ENCODE measurements at places on chromosomes 4 and X. TPM values are rescaled to one million over a fixed set of nuclear protein-coding genes. Genes with fewer than 3 reads are reported as not detected.

Gene MTNR1A
- not detected for total RNA-seq

Gene PLS3
- not detected for total RNA-seq

Gene PDCL2
- total RNA-seq: not detected

Gene AWAT2
- total RNA-seq: not detected

Gene CENPVL1
- total RNA-seq: not detected

Gene GPC4
- not detected for total RNA-seq

Gene ATP6AP1
- 43.0 TPM for total RNA-seq

Gene UGT2B11
- not detected for total RNA-seq

Gene GUCY1A1
- 14.1 TPM for total RNA-seq

Gene MEPE
- not detected for total RNA-seq

Gene FHIP1A
- total RNA-seq: 0.86 TPM

Gene ATP10D
- total RNA-seq: 4.1 TPM

Gene PABPC5
- total RNA-seq: not detected

Gene CLIC2
- 0.39 TPM for total RNA-seq

Gene GIMD1
- not detected for total RNA-seq

Gene SPANXA1
- not detected for total RNA-seq

Gene ELOVL6
- 3.9 TPM for total RNA-seq

Gene MAGT1
- 36.5 TPM for total RNA-seq

Gene NKX6-1
- total RNA-seq: 0.12 TPM

Measured in T-helper 17 cell (primary cell).